ENCODE measurements at places on chromosomes 6 and 20.

- no peak for DNase-seq
Measured at GRCh38 chr6:117919775-117920729, 13.0 kb downstream of the SLC35F1 start.

- DNase-seq = no peak
Measured at GRCh38 chr6:163460307-163460782, 45.8 kb downstream of the QKI start.

GRCh38 chr6:107712237-107712664 is 111.9 kb downstream of the SCML4 start:
- DNase-seq = no peak

GRCh38 chr6:100701728-100702127 is 179.4 kb downstream of the ASCC3 start:
- no peak for DNase-seq

DNA sequence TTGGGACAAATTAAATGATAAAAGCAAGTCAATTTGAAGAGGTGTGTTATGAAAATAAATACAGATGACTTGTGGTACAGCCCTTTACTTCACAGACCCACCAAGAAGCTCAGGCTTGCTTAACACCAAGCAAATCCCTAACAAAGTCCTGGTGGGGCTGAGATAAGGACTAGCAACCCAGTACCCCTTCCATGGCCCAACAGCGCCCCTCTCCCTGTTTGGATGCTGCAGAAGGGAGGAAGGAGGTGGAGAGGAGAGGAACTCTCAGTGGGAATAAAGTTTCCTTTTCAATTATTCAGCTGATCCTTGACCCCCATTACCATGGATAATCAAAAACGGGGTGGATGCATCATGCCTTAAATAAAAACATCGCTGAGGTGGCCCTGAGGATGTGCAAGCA is 4.5 kb upstream of the ZNF831 start:
- no peak for DNase-seq

GRCh38 chr6:146184701-146185100 is 155.8 kb downstream of the GRM1 start:
- no peak for DNase-seq

DNA sequence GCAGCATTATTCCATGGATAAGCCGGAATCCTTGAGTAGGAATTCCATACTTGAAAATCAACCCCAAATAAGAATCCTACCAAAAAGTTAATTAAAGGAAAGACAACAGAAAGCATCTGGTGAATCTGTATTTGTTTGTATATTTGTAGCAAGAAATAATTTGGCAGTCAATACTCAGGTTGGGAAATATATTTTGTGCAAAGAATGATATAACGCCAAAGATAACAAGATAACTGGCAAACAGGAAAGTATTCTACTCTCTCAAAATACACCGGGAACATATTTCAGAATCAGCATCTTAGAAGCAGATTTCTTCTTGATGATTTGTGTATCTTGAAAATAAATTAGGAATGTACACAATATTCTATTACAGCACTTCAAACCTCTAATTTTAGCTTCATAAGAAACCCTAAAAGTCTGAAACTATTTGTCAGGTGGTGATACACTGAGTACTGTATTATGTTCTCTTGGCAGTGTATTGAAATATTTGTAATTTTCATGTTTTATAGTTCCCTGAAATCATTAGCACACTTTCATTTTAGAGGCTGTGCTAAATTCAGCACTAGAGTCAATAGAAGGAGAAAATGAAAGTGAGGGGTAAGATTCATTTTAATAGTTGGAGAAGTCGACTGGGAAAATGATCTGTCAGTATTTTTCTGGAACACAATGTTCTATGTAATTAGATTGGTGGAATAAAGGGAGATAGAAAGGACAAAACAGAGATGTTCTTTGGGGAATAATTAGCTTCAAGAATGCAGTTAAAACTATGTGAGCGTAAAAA is 879.7 kb upstream of the GJE1 start:
- no peak for DNase-seq

GRCh38 chr20:18166241-18166881 is 28.7 kb downstream of the KAT14 start:
- DNase-seq = no peak

DNA sequence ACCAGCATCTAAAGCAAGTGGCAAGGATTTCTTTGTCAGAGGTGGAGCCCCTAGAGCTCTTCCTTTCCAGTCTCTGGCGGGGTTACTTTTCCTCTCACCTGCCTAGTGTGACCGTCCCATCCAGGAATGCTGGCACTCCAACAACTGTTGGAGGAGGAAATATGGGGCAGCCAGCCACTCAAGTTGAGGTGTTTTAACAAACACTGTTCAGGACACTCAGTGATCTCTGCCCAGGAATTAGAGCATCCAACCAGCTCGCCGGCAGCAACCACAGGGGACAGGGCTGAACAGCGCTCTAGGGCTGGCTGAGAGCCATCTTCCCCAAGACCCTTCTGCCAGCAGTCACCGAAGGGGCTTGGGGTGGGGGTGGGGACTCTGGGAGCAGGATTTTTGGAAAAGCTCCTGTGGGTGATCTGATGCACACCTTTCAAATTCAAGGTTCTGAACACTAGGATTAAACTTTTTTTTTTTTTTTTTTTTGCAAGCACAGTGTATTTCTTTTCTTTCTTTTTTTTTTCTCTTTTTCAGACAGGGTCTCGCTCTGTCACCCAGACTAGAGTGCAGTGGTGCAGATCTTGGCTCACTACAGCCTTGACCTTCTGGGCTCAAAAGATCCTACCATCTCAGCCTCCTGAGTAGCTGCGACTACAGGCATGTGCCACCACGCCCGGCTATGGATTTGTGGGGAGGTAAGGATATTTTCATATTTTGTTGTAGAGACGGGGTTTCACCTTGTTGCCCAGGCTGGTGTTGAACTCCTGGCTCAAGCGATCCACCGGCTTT is 28.4 kb upstream of the KCNK16 start:
- DNase-seq = no peak

DNA sequence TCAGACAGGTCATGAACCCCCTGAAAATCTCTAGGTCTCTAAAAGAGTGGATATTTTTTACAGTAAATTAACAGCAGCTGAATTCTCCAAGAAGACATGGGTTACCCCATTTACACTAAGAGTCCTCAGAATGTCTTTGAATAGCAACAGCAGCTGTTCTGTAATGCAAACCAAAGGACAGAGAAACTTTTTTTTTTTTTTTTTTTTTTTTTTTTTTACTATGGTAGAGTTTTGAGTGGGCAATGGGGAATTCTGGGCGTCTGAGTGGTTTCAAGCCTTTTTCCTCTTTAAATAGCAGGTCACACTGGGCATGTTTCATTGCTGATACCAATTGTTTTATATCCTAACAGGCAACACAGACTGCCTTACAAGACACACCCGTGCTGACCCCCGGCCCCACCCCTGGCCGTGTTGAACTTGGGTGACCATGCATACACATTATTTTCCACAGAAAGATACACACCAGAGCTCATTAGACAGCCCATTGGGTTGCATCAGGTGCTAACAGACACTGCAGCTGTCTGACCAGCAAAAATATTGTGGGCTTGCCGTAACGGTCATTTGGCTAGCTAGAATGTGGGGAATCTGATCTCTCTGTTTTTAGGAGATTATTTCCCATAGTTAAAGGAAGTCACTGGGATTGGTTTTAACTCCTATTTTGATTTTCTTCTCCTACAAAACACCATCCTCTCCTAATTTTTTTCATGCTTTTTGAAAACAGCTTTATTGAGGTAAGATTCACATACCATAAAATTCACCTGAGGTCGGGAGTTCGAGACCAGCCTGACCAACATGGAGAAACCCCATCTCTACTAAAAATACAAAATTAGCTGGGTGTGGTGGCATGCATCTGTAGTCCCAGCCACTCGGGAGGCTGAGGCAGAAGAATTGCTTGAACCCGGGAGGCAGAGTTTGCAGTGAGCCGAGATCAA is 26.7 kb upstream of the IRF4 start:
- no peak for DNase-seq

- DNase-seq = peak; percentile 44
Measured at GRCh38 chr6:99613409-99613704, 6.7 kb downstream of the PRDM13 start.

DNA sequence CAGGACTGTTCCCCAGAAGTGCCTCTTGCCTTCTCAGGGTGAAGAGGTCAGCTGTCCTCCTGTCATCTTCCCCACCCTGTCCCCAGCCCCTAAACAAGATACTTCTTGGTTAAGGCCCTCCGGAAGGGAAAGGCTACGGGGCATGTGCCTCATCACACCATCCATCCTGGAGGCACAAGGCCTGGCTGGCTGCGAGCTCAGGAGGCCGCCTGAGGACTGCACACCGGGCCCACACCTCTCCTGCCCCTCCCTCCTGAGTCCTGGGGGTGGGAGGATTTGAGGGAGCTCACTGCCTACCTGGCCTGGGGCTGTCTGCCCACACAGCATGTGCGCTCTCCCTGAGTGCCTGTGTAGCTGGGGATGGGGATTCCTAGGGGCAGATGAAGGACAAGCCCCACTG is 9.8 kb downstream of the PI16 start:
- DNase-seq = no peak

DNA sequence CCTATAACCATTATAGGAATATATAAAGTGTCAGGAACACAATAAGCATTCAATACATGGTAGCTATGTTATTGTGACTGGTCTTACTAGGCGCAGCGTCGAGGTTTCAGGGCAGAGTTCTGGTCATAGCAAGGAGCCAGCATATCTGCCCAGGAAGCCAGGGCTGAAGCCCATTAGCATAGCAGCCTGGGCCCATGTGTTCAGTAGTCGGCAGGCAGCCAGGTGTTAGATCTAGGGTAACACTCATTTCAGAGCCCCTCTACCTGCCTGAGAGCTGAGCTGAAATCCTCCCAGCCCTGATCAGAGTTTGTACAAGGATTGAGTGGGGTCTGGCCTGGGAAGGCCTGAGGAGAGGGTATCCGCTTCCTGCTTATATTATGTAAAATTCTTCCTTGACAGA is 32.1 kb downstream of the C20orf173 start:
- no peak for DNase-seq

GRCh38 chr6:126551832-126552231 is 211.9 kb downstream of the CENPW start:
- DNase-seq = no peak

GRCh38 chr20:60254901-60255411 is 296.7 kb downstream of the CDH26 start:
- DNase-seq = no peak
